Activated T-cell treated with anti-CD3 and anti-CD28 coated beads, Interleukin-2, amount 50 U/mL, for 72 hours (primary cell): ENCODE measurements at places on chromosomes 1 and 21.

GRCh38 chr1:224438989-224439388, 4.4 kb upstream of the WDR26 start:
- DNase-seq = no peak

DNA sequence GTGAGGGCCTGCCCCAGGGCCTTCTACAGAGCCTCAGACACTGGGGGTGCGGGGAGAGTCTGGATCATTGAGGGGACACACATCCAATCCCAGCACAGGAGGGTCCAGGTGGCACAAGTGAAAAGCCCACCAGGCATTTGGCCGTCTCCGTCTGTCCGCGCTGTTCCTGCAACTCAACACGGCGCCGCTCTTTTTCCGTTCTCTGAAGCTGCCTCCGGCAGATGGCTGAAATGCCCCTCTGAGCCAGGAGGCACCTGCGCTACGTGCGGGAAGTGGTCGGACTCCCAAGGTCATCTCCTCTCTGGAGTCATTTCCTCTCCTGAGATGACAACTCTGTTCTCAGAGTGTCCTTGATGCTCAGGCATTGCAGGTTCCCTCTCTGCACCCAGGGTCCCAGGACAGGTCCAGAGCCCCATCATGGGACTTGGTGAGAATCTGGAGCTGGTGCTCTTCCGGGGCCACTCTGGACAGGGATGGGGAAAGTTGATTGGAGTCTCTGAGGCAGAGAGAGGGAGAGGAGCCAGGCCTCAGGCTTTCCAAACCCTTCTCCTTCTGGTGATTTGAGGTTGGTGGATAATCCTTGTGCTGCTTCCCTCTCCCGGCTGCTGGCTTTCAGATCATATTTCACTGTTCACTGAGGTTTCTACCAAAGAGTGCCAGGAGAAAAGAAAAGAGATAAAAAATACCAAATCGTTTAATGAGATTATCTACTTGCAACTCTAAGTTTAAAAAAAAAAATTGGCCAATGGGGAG, 14.0 kb upstream of the MIXL1 start:
- DNase-seq = no peak

DNA sequence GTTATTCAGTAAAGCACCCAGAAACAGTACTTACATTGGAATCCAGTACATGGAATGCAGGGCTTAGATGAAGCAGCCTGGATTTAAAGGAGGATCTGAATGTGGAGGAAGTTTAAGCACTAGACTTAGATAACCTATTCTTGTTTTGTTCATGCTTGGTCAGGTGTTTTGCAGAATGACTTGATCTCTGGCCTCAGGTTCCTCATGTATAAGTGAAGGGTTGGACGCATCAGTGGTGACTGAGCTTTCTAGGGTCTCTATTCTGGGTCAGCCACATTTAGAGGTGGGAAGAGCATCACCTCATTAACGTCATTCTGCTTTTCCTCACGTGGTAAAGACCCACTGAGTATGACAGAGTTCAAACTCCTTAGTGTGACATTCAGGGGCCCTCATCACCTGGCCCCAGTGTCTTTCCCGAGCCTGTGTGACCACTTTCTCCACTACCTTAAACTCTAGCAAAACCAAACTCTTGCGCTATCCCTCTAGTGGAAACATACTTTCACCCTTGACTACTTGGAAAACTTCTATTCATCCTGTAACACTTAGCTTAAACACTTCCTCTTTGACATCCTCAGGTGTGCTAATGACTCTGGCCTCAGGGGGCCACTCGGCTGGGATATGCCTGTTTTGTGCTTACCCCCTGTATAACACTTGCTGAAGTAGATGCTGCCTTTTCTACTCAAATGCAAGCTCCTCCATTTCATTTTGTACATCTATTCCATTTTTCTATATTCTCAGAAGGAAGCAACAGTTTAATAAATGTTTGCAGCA, 871 bp upstream of the ERICH3 start:
- DNase-seq = no peak

GRCh38 chr1:4836574-4836973, 182.2 kb downstream of the AJAP1 start:
- DNase-seq = no peak

DNA sequence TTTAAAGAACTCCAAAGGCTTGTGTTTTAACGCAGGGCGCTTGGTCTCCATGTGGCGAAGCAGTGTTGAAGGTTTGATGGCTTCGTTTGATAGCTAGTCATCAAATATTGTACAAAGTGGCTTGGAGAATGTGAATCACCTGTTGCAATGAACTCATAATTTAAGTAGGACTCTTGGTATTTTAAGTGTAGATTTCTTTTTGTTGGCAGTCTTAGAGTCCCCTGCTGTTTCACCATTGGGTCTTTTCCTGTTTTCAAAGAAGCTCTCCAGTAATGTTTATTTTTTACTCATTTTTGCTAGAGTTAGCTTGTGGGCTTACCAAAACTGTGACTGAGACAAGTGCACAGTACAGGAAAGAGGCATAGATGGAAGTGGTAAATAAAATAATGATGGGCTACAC, 26.2 kb downstream of the RASAL2 start:
- DNase-seq = no peak

DNA sequence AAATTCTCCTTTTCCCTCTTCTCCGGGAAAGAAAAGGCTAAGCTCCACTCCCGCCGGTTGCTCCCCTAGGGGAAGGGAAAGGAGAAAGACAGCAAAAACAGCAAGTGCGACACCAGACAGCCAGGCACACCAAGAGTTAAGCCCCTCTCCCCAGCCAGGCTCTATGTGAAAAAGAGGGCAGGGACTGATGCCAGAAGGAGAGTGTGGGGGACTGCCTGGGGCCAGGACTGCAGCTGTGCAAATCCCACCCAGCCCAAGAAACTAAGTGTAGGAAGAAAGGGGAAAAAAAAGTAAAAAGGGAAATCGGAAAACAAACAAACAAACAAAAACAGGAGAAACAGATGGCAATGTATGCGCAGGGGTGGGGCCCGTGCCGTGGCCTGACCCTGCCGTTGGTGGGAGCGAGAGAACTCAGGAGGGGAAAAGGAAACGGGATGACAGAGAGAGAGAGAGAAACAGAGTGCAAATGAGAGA, 27.7 kb upstream of the FMO1 start:
- no peak for DNase-seq

GRCh38 chr1:87505391-87505983, 176.8 kb downstream of the LMO4 start:
- DNase-seq = no peak

GRCh38 chr1:112410673-112411072, 14.7 kb downstream of the CTTNBP2NL start:
- DNase-seq = no peak

GRCh38 chr1:64295561-64295960, 92.1 kb downstream of the UBE2U start:
- DNase-seq = no peak

- no peak for DNase-seq
Measured at GRCh38 chr1:28887835-28888682, 26.3 kb upstream of the EPB41 start.

DNA sequence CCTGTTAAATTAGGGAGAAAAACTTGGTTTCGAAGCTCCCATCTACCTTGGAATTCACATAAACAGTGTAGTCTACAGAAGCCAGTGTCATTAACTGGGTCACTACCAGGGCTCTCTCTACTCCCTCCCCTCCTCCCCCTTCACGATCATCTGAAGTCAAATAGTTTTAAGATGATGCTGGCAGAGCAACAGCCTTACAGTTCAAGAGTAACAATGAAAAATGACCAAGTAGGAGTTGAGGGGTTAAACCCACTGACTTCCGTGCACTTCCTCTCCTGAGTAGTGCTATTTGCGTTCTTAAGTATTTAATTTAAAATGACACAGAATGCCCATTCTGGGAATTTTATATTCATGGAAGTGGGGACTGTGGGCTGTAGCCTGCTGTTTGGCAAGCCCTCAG, 236.9 kb downstream of the SIPA1L2 start:
- DNase-seq = no peak

DNA sequence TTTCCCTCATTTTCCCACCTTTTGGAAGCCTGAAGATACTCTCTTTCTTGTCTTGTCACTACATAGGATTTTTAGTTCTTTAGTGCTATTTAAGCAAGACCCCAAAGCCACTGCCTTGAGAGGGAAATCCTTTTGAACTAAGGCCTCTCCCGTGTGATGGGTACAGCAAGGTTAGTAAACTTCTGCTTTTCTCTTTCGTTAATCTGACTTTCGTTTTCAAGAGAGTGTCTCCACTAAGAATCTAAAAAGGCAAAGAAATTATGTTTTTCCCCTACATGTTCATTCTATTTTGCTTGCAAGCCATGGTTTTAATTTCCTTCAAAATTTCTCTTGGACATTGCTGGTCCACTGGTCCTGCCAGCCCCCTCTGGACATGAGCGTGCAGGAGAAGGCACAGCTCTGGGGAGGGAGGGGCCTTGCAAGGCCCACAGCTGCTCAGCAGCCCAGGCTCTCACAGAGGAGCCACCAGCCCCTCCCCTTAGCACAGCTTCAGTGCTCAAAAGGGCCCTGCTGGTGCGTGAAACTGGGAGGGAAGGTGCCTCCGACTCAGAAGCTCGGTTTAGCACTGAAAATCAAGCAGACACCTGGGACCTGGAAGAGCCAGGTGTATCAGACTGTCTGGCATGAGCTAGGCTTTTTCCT, 210.9 kb upstream of the GALNT2 start:
- peak; percentile 15 for DNase-seq

- no peak for DNase-seq
Measured at GRCh38 chr1:116710420-116711262, 43.1 kb upstream of the IGSF3 start.

DNA sequence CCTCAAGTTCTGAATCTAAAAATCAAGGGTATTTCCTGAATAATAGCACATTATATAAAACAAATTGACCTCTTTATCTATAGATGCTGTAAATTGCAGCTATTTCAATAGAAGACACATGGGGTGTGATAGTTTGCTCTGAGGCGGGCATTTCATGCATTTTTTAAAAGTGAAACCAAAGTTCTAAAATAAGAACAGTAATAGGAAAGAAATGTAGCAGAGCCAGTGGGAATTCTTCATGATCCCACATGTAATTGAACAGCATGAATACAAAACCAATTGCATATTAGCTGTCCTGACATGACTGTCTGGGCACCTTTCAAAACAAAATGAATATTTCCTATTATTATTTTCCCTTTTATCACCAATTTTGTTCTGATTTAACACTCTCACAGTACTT, 85.0 kb downstream of the RGS21 start:
- DNase-seq = no peak

DNA sequence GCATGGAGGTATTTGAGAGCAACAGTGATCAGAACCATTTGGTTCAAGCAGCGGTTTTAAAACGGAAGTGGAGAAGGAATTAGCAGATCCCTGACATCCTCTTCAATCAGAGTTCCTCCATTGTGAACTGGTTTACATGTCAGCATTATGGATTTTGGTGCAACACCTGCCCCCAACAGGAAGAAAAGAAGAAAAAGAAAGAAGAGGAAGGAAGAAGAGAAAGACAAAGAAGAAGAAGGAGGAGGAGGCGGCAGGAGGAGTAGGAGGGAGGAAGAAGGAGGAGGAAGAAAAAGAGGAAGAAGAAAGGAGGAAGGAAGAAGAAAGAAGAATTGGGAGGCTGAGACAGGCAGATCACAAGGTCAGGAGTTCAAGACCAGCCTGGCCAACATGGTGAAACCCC, 17.4 kb downstream of the NDUFS5 start:
- no peak for DNase-seq

DNA sequence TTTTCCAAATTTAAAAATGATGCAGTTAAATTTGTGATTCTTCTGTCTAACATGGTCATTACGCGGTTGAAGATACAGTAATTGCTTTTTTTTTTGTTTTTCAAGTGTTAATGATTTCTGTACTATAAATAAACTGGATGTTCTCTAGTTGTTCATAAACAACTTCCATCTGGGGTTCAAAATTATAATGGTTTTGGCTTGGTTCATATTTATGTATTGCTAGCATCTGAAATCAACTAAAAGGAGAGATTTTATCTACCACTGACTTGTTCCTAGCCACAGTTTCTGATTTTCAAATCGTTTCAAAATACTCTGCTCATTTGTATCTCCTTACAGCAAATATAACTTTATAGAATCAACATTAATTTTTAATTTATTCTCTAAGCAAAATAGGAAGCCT, 35.2 kb upstream of the PLPPR4 start:
- no peak for DNase-seq

- DNase-seq = no peak
Measured at GRCh38 chr1:156706657-156707416, 1.5 kb upstream of the CRABP2 start.

DNA sequence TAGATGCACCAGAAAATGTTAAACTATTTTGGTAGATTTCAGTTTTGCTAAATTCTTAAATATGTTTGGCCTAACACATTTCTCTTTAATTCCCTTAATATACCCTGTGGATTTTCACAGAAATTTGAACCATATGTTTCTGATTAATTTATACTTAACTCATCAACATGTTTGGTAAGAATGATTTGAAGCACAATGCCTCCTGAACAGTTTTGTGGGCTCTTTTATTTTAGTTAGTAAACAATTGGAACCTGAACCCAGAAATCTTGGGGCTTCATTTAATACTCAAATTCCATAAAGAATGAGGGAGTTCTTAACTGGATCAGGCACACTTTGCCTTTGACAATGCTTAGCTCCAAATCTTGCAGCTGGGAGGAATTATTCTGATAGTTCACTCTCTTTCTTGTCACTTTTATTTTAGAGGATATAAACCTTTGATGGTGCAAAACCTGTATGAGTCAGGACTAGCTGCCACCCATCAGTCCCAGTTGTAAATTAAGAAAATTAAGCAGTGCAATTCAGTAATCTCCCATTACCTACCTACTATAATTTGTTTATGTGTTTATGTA, 24.6 kb upstream of the LYPLAL1 start:
- no peak for DNase-seq

- no peak for DNase-seq
Measured at GRCh38 chr1:210260096-210260495, 27.5 kb downstream of the SERTAD4 start.

- no peak for DNase-seq
Measured at GRCh38 chr1:84171481-84171880, 27.4 kb downstream of the PRKACB start.

GRCh38 chr21:42538479-42539275, 25.0 kb downstream of the SLC37A1 start:
- no peak for DNase-seq

DNA sequence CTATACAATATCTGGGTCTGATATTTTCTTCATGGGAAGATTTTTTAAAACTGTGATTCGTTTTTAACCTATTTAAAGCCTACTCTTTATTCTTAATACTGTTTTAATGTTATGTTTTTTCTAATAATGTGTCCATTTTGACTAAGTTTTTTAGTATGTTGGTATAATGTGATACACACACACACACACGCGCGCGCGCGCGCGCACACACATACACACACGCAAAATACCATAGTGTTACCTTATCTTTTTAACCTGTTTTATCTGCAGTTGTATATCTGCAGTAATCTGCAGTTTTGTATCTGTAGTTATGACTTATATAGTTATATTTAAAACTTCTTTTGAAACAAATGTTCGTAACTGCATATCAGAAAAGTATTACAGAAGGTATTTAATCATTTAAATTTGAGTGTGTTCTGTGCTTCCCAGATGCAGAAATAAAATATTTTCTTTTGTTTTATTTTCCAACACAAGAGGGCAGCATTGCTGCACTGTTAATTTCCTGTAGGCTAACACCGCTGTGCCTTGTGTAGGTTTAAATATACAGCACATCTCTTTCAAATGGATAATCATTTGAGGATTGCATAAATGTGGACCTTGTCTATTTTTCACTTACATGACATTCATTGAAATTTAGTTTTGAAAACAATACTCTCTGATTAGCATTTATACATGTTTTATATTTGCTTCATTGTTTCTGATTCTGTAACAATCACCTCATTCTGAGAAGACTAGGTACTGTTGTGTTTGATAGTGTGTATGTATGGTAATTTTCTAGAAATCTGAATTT, 166.1 kb downstream of the PDE4B start:
- DNase-seq = peak; percentile 12

GRCh38 chr1:118842452-118843201, 145.5 kb downstream of the TBX15 start:
- no peak for DNase-seq

GRCh38 chr1:25055324-25055780, 125.3 kb upstream of the RUNX3 start:
- no peak for DNase-seq
